ENCODE measurements at places on chromosomes 3 and 15. TPM values are rescaled to one million over a fixed set of nuclear protein-coding genes. Genes with fewer than 3 reads are reported as not detected.

- DNase-seq = no peak
Measured at GRCh38 chr3:7518026-7518425, 657.1 kb downstream of the GRM7 start.

GRCh38 chr3:78703944-78704343 lies 1063.9 kb downstream of the ROBO1 start:
- no peak for DNase-seq

KIF7 gene
- 13.9 TPM for total RNA-seq

CCDC33 gene
- not detected for total RNA-seq

CPN2 gene
- not detected for total RNA-seq

MED12L gene
- 2.4 TPM for total RNA-seq

TTC21A gene
- total RNA-seq = 8.1 TPM

AGBL1 gene
- total RNA-seq = not detected

DNA sequence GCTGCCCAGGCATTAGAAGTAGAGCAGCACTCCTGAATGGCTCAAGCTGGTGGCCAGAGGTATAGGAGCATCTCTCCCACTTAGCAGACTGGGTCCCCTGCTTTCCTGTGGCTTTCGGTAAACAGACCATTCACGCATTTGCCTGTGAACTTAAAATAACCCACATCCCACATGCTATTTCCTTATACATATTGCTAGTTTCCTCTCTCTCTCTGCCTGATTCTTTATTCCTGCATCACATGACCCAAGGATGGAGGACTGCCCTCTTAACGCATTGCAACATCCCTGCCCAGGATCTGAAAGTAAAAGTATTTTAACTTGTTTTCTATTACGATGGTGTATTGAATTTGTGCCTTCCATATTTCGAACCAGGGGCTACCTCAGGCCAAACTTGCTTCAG lies 43.4 kb upstream of the NLGN1 start:
- no peak for DNase-seq

MAP2K5 gene
- 19.8 TPM for total RNA-seq

ATP10A gene
- total RNA-seq = 163 TPM

DNA sequence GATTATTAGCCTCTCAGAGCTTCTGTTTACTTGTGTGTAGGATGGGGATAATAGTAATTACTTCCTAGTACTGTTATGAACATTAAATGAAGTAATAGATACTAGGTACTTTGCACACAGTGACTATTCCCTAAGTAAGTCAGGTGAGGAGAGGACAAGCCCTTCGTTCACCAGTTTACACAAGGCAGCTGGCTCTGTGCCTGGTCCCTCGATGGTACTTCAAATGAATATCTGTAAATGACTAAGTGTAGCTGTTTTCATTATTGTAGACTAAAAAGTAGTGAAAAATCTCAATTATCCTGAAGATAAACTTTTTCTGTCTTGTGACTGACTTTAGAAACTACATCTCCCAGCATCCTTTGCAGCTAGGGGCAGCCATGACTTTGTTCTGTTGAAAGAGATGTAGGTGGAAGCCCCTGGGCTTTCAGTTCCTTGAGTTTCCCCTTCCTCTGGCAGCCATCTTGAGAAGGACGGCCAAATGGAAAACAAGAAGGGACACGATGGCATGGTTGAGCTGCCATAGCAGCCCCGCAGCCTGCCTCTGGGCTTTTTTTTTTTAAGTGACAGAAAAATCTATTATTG lies 11.7 kb upstream of the WNT7A start:
- no peak for DNase-seq

DNA sequence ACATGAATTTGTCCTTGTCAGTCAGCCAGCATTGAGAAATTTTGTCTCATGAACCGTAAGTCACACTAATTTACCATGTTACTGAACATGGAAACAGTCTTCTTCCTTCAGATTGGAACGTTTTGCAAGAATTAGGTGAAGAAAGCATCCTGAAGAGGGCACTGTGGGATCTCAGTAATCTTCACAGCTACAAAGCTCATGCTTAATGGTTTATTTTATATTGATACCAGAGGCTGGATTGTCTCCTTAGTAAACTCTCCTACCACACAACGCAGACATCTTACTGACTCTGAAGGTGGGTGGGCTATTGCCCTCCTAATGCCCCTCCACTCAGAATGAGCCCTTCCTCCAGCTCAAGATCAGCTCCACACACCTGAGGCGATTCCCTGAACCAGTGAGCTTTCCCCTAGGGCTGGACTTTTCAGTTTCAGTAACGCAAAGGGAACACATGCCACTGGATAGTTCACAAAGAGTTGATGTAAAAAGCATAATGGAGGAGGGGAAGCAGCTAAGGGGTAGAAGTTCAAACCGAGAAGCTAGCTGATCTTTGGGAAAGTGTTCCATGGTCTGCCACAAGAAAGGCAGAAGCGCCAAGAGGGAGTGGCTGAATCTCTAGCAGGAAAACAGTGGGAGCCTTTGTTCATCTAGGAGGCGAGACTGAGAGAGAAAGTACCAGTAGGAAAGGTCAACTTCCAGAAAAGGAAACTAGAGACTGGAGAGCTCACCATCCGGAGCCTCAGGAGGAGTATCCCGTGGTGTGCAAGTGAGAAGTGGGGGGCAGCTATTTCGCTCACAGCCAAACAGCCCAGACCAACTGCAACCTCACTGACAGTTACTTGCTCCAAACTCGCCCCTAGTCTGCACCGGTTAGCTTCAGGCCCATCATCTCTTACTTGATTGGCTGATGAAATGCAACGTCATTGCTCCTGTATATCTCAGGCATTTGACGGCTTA lies at the start of gene SLC9C1:
Gene SLC9C1, minus strand, starts transcription at position 849 of the 954 bp plus-strand sequence. CDS start 7,425 bp downstream, outside the sequence.
- no peak for DNase-seq
